GM04503 (cell line): ENCODE measurements at places on chromosomes 7 and 10.

DNA sequence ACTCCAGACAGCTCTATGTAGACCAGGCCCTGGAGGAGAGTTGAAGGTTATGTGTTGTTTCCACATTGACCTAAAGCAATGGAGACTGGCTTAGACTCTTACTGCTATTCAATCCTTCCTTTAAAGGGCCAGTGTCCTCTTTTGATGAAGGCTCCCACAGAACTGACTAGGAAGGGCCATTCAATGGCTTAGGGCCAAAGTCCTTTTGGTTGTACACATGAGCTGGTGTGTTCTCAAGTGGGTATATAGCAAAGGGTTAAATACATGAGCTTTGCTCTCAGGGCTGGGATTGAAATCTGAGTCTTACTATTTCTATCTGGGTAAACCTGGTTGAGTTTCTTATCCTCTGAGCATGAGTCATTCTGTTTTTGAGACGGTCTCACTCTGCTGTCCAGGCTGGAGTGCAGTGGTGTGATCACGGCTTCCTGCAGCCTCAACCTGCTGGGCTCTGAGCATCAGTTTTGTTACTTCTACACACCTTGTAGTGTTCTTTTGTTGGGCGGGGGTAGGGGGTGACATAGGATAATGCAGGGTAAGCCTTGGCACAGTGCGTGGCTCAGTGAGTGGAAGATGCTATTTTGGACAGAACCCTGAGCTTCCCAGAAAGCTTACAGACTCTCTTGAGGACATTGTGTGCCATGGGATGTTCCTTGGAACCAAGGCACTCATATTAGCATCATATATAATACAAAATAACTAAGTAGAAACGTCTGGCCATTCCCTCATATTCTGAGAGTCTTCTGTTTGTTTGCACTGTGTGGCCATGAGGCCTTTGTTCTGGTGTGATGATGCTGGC lies 90.1 kb downstream of the ABCC2 start:
- no peak for DNase-seq

- DNase-seq = no peak
Measured at GRCh38 chr7:90597563-90598253, 1.6 kb downstream of the CDK14 start.

DNA sequence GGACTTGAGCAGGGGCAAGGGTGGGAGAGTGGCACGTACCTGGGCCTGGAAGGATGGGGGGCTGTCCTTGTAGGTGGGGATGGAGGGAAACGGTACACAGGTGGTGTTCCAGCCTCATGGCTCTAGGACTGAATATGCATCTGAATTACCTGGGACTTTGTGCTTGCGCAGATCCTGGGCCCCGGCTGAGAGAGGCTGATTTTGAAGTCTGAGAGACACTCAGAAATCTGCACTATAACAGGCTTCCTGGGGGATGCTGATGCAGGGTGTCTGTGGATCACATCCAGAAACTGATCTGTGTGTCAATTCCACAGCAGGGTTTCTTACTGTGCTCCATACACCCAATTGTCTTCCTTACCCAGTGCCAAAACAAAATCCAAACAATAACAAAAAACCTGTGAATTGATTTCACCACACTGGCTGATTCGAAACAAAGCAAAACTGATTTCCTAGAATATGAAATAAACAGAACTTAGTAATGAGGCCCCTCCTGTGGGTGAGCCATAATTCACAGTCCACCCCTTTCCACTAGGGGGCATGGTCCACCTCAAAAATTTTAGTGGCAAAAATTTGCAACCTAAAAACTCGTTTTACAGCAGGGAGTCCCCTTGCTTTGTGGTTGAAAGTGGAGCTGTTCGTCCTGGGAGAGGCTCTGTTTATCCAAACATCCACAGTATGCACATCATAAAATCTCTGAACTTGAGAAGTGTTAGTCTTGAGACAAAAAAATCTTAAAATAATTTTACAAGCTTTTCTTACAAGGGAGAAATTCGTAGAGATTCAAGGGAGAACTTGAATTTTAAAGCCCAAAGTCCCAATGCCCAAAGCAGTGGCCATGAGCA lies 32.0 kb upstream of the PLEKHA1 start:
- peak; percentile 4 for DNase-seq

DNA sequence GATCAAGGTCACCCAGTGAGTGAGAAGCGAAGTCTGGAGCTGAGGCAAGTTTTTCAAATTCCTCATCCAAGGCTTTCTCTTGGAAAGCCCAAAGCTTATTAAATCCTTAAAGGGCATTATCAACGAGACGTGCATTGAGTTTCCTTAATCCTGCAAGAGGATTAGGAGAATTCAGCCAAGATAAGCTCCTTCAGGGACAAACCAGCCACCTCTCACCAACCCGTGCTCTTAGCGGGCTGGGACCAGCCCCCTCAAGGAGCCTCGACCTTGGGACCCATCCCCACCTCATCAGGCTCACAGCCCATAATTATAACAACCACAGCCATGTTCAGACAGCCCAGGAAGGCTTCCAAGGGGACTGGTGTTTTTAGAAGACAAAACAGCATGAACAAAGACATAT lies 12.0 kb upstream of the SLC29A4 start:
- DNase-seq = no peak

DNA sequence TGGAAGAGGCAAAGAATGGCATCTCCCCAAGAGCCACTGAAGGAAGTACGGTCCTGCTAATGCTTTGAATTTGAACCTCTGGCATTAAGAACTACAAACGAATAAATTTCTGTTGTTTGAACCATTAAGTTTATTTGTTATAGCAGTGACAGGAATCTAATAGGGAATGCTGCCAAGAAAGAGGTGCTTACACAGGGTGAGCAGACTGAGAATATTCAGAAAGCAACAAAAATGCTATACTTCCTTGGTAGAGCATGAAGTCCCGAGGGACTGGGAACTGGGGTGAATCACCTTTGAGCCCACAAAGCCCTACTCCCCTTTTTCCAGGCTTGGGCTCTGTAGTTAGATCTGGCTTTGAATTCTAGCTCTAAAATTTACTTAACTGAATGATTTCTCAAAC lies 45.0 kb downstream of the PANK1 start:
- no peak for DNase-seq

DNA sequence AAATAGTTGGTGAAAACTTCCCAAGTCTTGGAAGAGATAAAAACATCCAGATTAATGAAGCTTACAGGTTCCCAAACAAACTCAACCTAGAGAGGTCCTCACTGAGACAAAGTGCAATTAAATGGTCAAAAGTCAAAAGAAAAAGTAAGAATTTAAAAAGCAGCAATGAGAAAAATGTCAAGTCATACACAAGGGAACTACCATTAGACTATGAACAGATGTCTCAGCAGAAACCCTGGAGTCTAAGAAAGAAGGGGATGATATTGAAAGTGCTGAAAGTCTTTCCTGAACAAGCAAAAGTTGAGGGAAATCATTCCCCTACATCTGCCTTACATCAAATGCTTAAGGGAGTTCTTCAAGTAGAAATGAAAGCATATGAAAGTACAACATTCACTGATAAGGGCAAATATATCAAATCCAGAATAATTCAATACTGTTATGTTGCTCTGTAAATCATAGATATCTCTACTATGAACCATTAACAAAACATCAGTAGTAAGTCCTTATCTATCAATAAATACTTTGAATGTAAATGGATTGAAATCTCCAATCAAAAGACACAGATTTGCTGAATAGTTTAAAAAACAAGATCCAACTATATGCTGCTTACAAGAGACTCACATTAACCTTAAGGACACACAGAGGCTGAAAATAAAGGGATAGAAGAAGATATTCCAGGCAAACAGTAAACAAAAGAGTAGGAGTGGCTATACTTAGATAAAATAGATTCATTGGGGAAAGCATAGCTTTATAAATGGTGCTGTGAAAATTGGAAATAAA lies 449.5 kb downstream of the PHTF2 start:
- no peak for DNase-seq

- DNase-seq = no peak
Measured at GRCh38 chr10:4947039-4947634, 16.1 kb upstream of the AKR1C1 start.

- no peak for DNase-seq
Measured at GRCh38 chr10:128727114-128727513, 600.9 kb upstream of the MKI67 start.

- no peak for DNase-seq
Measured at GRCh38 chr10:60048091-60048501, 141.7 kb upstream of the CCDC6 start.

GRCh38 chr10:6393168-6393567 lies 186.9 kb downstream of the PRKCQ start:
- DNase-seq = no peak

GRCh38 chr10:124343351-124344265 lies 75.1 kb downstream of the OAT start:
- DNase-seq = no peak

DNA sequence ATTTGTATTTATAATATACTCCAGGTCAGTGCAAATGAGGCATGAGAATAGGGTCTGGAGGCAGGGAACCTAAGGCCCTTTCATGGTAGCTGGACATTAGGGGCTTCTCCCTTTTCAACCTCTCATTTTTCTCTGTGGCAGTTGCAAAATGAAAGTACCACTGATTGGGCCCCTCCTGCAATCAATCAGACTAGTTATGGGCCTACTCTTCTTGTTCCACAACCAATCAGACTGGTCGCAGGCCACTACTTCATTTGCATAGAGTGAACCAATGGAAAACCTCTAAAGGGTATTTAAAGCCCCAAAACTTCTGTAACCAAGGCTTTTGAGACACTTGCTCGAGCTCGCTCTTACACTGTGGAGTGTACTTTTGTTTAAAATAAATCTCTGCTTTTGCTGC lies 10.0 kb upstream of the PRPS1L1 start:
- DNase-seq = no peak

GRCh38 chr10:94299417-94299816 lies 63.3 kb downstream of the NOC3L start:
- DNase-seq = peak; percentile 64

- no peak for DNase-seq
Measured at GRCh38 chr7:31007634-31008033, 43.9 kb downstream of the GHRHR start.

- DNase-seq = no peak
Measured at GRCh38 chr7:115642194-115642593, 388.4 kb downstream of the TFEC start.

GRCh38 chr7:81140252-81140651 lies 221.4 kb upstream of the SEMA3C start:
- no peak for DNase-seq

DNA sequence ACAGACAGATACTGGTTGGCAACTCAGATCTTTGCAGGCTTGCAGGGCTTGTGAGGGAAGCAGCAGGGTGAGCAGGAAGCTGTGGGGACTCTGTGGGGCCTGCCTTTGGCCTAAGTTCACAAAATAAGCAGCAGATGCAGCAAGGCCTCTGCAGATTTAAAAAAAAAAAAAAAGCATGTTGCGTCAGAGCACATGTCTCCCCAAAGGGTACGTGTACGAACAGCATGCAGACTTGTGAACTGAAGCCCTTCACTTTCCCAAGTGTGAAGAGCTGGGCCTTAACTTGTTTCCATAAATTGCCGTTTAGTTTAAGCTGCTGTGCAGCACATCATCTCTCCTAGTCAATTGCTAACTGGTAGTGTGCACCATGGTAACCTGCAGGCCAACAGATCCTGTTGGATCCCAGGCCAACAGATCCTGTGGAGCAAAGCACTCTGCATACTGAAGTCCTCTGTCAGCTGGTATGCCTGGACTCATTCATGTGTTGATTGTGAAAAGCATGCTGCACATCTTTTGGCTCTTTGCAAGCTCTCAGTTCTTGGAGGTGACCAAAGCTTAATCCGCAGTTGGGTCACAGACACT lies 10.8 kb upstream of the XPNPEP1 start:
- DNase-seq = no peak

DNA sequence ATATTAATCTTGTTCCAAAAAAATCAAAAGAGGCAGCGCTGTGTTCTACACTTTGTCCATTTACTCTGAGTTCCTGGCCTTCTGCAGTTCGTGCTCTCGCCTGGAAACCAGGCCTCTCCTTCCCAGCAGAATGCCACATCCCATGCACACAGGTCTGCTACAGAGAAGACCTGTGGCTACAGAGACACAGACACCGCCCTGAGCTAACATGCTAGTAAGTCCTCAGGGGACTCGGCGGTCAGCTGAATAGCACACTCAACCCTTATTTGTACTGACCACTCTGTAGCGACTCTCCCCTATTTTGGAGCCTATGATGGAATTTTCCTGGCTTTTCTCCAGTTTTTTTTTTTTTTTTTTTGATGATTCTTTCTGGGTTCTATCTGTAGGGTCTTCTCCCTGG lies 12.8 kb downstream of the CREB3L2 start:
- no peak for DNase-seq

DNA sequence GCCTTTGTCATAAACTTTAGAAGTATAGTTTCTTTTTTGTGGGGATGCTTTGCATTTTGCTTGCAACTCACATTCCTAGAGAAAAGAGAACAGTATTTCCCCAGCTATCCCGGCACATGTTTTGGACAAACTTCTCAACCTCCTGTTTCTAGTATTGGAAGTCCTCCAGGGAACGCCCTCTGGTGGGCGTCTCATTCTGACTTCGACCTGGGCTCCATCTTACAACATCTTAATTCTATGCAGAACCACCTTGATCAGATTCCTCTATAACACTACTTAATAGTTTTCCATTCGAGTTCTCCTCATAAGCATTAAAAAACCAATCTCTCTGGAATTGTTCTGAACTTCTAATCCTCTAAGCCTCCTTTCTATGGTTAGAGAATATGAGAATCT lies 139.5 kb upstream of the FZD8 start:
- no peak for DNase-seq

DNA sequence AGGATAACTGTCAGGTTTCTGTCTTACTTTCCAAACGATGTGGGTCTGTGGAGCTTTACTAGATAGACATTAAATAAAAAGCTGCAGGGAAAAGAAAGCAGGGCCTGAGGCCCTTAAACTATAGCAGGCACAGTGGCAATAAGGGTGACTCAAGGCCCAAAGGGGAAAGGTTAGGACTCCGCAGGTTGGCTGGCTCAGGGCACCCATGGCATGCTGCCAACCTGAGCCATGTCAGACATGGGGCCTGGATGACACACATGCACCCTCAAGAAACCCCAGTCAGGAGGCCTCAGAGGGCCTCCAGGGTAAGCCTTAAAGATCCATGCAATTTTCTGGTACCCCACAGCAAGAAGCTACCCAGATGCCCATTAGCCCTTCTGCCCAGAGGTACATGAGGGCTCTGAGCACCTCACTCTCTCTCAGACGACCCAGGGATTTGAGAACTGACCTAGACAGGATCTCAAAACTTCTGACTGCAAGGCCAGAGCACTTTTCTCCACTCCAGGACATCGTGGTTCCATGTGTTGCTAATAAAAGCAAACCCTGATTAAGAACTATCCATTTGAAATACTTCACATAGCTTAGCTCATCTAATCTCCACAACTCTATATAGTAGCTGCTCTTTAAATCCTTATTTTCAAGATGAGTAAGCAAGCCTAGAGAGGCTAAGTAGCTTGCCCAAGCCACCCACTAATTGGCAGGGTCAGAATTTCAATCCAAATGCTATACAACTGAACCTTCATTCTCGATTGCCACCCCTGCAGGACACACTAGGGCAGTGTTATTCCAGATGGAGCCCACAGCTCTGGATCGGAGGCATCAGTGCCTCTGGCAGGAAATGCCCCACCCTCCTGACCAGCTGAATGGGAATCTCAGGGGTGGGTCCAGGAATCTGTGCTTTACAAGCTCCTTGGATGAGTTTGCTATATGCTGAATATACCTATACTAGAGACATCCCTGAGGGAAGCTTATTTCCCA lies 132.5 kb upstream of the EFCAB10 start:
- no peak for DNase-seq

GRCh38 chr7:107168233-107169119 lies at the start of gene HBP1:
HBP1 (plus strand) TSS chr7:107169003; CDS start chr7:107179894, 10,891 bp downstream.
- DNase-seq = peak; percentile 100

- DNase-seq = no peak
Measured at GRCh38 chr7:53431901-53432300, 396.5 kb downstream of the POM121L12 start.

GRCh38 chr10:36141856-36142560 lies 499.9 kb upstream of the FZD8 start:
- DNase-seq = no peak

- no peak for DNase-seq
Measured at GRCh38 chr10:128766915-128767314, 640.7 kb upstream of the MKI67 start.
